Stimulated activated CD4-positive, alpha-beta T cell treated with anti-CD3 and anti-CD28 coated beads, TNF-alpha, amount 100 ng/mL, for 48 hours (primary cell): ENCODE measurements at places on chromosomes 5 and 9.

DNA sequence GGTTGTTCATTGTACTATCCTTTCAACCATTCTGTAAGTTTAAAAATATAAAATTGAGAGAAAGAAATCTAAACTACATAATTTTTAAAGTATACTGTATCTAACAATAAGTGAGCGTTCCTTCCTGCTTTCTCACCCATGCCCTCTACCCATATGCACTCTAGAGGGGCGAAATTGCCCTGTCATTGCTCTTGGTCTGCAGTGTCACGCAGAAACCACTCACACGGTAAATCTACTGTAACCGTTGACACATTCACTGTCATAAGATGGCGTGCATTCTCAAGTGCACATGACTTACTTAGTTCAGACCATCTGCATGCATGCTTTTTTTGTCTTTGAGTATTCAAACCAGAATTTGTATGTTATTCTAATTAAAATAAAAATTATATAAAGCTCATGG lies 55.7 kb upstream of the NIPBL start:
- DNase-seq, result no peak

- no peak for DNase-seq
Observed at GRCh38 chr5:107925200-107925599, 254.5 kb upstream of the EFNA5 start.

DNA sequence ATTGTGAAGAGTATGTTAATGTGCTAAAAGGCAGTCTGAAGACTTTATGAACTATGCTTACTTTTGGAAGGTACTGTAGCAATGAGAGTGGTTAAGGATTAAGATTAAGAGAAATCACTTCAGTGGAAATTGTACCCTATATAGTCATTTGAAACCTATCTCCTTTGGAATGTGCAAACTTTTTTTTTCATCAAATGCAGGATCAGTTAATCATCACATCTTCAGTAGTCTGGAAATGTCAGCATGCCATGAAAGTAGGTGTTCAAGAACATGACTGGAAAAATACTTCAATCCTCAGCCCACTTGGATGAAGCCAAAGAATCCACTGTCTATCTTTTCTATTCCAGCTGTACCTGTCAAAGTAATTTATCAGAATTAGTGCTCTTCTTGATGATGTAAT lies 157.8 kb upstream of the TMEM161B start:
- DNase-seq, result no peak

GRCh38 chr9:104906441-104907277 lies 21.3 kb downstream of the ABCA1 start:
- no peak for DNase-seq

DNA sequence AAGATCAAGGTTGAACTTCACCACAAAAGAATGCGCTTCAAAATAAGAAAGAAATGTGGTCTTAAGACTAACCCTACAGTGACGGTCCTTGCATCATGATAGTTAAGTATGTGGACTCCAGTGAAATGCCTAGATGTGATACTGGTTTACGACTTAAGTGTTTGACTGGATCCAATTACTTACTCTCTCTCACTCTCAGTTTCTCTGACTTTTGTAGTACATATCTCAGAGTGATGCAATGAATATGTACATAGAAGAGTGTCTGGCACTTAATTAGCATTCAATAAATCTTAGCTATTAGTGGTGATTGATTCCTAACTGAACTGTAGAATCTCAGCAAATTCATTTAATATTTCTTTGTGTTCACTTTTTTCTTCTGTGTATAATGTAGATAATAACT lies 411.7 kb upstream of the ITGA1 start:
- DNase-seq, result no peak

GRCh38 chr9:32579706-32580331 lies 6.9 kb upstream of the NDUFB6 start:
- peak; percentile 71 for DNase-seq

DNA sequence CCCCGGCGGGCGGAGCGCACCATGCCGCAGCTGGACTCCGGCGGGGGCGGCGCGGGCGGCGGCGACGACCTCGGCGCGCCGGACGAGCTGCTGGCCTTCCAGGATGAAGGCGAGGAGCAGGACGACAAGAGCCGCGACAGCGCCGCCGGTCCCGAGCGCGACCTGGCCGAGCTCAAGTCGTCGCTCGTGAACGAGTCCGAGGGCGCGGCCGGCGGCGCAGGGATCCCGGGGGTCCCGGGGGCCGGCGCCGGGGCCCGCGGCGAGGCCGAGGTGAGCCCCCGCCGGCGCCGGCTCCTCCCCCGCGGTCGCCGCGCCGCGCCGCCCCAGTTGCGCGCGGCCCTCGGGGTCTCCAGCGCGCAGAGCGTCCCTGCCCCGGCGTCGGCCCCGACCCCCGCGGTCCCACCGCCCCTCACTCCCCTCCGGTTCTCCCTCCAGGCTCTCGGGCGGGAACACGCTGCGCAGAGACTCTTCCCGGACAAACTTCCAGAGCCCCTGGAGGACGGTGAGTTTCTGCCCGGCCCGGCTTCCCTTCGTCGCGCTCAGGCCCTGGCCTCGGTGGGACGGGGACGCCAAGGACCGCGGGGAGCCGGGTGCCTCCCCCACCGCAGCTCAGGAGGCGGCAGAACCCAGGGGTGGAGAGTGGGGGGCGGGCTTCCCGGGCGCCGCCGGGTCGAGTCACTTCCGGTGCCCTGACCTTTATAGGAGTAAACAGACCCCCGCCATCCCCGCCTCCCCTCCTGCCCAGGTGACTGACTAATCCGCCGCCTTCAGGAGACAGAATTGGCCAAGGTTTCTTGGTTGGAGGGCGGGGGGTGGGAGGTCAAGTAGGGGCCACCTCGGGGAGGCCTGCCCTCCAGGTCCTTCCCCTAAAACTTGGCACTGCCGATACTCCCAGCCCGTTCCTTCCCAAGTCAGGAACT lies 665 bp downstream of the TCF7 start:
- no peak for DNase-seq

- no peak for DNase-seq
Observed at GRCh38 chr9:107584186-107584585, 94.6 kb upstream of the KLF4 start.

- DNase-seq, result no peak
Observed at GRCh38 chr9:89358376-89358916, 40.1 kb downstream of the SECISBP2 start.

GRCh38 chr5:172417983-172418630 lies 36.2 kb downstream of the SH3PXD2B start:
- no peak for DNase-seq

DNA sequence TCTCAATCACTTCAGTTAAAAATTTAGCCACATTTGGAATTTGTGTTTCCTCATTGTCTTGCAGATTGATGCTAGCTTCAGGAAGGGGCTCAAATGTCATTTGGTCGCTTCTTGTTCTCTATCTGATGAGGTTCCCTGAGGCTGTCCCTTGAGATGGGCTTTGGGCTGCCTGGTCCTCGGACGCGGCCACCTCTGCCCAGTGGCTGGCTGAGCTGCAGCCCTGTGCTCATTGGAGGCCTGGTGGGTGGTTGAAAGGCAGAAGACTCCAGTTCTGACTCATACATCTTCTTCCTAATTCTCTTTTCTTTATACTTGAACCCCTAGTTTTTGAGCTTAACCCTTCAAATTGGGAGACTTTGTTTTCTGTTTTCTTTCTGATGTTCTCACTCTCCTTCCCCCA lies 78.8 kb upstream of the NTRK2 start:
- no peak for DNase-seq

DNA sequence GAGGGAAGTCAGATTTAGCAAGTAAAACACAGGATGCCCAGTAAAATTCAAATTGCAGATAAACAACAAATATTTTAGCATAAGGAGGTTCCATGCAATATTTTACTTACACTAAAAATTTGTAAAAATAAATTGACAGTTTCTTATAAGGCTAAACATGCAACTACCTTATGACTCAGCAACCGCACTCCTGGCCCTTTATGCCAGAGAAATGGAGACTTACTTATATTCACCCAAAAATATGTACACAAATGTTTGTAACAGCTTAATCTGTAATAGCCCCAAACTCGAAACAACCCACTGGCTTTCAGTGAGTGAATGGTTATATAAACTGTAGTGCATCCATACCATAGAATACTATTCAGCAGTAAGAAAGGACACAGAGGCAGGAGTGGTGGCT lies 28.6 kb upstream of the TRIM14 start:
- no peak for DNase-seq

DNA sequence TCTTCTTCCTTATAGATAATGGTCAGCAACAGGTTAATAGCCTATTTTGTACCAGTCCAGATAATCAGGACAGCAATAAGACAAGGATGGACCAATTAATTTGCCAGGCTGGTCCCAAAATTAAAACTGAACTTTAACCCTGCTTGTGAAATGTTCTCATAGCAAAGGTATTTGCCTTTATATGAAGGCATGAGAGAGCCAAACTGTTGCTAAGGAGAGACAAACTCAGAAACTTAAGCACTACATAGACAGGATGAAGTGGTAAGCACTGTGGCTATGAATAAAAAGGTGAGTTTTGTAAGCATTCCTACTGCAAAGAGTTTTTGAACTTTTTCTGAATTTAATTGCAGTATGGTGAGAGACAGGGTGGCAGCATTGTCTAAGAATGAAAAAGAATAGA lies 174.7 kb upstream of the PPP1R2B start:
- no peak for DNase-seq

- DNase-seq, result no peak
Observed at GRCh38 chr5:145760660-145761059, 74.5 kb downstream of the PRELID2 start.

GRCh38 chr5:107470295-107470582 lies 200.5 kb downstream of the EFNA5 start:
- no peak for DNase-seq

GRCh38 chr9:29806937-29807618 lies 2233.8 kb upstream of the C9orf72 start:
- no peak for DNase-seq

DNA sequence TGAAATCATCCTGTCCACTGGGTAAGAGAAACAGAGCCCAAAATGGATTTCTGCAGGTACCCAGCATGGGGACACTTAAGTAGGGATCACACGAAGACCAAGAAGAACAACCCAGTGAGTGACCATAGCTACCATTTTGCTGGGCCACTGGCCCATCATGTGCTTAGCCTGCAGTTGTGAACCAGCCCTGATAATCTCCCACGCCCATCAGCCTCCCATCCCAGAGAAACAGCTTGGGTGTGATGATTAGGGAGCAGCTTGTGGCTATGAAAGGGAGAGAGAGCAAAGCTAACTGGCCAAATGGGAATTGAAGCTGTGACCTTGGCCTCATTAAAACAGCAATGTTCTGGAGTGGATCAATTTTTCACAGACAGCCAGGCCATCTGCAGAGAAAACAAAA lies 138.5 kb downstream of the SLC24A2 start:
- no peak for DNase-seq

DNA sequence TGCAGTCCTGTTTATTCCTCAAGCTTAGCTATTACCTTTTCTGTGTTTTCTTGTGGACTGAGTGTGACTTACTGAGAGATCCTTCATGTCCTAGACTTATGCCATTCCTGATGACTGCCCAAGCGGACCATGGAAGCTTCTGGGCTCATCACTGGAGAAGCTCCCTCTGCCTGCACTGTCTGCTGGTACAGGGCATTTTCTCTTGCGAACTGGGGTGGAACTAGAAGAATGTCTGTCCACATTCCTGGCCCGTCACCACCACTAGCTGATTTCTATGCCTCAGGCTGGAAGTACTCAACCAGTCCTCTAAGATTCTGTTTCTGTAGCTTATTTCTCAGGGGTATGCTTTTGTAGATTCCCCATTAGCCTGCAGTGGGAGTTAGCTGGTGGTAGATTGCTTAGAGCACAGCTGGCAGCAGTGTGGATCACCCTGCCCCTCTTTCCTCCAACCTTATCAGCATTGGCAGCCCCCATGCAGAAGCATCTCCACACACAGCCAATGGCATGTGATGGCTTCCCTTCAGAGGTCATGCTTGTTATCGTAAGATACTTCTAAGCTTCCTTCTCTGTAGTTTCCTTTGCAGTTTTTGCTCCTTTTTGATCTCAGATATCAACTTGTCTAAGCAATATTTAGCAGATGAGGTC lies 12.4 kb downstream of the SLC36A1 start:
- DNase-seq, result no peak

DNA sequence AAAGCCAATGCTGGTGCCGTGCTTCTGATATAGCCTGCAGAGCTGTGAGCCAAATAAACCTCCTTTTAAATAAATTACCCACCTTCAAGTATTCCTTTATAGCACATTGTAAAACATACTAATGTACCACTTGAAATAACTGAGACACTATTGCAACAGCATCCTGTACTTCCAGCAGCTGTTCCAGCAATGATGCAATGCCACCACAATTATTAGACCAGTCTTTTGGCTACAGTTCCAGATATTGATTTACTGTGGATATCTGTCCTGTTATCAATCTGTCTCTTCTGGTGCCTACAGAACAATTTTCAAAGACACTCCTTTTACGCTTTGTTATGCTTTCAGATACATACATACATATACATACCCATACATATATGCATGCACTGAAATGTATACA lies 567.9 kb downstream of the TAF11L14 start:
- no peak for DNase-seq
